ENCODE measurements at places on chromosomes 3 and 15.

GRCh38 chr3:18546632-18547031 is 121.5 kb upstream of the SATB1 start:
- DNase-seq = no peak

- no peak for DNase-seq
These were observed 5.6 kb upstream of the FEM1B start for GRCh38 chr15:68271854-68272471.

- DNase-seq = no peak
These were observed 443.0 kb upstream of the ADAMTS9 start for GRCh38 chr3:65130782-65131181.

DNA sequence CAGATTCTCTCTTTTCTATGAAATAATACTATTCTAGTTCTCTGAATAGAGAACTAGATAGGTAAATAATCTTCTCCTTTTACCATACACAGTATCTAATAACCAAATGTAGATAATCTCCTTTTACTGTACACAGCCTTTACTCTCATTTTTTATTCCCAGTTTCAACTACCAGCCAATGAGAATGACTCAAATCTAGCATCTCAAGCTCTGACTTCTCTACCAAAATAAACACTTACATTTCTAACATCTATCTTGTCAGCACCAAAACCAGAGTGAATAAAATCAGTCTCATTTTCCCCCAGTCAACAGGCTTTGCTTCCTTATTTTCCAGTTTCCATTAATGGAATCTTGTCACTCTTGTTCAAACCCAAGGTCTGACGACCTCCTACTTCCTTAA is 36.9 kb downstream of the LRRFIP2 start:
- no peak for DNase-seq

- no peak for DNase-seq
These were observed 17.4 kb downstream of the C3orf38 start for GRCh38 chr3:88167173-88167572.

- DNase-seq = peak; percentile 78
These were observed 29.5 kb downstream of the RAD54L2 start for GRCh38 chr3:51568036-51568435.

DNA sequence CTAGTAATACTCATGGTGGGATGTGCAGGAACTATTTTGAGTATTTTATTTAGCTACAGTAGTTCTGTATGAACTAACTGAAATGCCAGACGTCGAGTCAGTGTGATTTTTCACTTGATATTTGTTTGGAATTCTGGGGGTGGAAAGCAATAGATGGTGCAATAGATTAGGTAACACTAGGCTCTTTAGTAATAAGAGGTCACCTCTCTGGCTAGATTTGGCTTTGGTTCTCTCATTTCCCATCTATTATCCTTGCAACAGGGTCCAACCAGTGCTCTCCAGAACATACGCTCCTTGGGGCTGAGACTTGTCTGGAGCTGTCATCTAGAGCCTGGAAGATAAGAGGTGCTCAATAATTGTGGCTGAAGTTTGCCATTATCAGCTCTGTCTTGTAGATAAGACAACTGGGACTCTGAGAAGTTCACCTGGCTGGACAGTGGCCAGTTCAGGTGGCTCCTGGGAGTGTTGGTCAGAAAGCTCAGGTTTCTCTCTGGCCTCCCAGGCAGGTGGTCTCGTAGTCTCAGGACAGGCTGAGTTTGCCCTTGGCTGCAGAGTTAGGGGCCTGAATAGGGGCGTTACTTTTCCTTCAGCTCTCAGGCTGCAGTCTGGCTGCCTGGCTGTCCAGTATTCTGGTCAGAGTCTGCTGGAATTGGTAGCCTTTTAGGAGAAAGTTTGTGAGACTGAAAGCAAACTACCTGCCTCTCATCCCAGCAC is 277.5 kb upstream of the RGMA start:
- no peak for DNase-seq

DNA sequence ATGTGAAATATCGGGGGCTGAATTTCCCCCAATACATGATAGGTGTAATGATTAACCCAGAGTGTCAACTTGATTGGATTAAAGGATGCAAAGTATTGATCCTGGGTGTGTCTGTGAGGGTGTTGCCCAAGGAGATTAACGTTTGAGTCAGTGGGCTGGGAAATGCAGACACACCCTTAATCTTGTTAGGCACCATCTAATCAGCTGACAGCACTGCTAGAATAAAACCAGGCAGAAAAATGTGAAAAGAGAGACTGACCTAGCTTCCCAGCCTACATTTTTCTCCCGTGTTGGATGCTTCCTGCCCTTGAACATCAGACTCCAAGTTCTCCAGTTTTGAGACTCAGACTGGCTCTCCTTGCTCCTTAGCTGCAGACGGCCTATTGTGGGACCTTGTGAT is 247.8 kb downstream of the OTOL1 start:
- no peak for DNase-seq

- DNase-seq = no peak
These were observed 101.4 kb upstream of the LRIG1 start for GRCh38 chr3:66602237-66602636.

DNA sequence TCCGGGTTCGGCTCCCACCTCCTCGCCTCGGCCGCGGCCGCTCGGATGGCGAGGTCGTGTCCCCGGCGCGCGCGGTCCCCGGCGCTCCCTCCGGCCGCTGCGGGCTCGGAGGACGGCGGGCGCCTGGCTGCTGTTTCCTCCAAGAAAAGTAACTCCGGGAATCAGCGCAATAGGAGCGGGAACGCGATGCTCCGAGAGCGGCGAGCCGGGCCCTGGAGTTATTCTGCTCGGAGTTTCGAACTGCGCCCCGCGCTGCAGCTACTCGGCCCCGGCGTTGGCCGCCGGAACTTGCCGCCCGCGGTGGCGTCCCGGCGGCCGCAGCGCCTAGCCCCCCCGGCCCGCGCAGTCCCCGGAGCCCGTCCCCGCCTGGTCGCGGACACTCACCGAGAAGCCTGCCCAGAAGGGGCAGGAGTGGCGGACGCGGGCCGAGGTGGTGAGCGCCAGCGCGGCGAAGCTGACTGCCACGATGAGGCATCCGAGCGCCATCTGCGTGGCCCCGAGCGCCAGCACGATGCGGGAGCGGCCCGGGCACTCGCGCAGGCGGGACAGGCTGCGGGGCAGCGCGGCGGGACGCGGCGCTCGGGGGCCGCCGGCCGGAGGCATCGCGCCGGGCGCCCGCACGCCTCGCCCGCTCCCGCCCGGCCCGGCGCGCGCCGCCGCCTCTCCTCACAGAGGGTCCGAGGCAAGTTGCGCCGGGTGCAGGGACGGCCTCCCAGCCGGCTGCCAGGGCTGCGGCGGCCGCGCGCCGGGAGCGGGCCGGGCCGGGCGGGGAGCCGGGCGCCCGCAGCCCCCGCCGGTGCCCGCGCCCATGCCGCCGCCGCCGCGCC is 251.9 kb downstream of the TJP1 start:
- peak; percentile 10 for DNase-seq

- no peak for DNase-seq
These were observed 104.9 kb upstream of the ST8SIA2 start for GRCh38 chr15:92288755-92289154.

DNA sequence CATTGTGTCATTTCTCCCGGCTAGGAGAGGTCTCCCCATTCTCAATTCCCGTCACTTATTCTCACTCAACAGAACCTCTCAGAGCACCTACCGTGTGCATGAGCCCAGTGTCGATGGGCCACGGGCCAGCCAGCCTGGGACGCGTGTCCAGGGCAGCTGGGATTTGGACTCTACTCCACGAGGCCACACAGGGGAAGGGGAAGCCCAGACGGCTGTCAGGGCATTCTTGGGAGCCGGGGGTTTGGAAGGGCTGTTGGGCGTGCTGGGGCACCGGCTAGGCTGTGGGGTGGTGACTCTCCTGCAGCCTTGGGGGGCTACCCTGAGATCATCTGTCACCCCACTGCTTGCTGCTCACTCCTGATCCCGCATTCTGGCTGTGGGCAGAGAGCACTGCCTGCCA is 41.7 kb upstream of the PCSK6 start:
- DNase-seq = no peak

- no peak for DNase-seq
These were observed 33.6 kb downstream of the HHLA2 start for GRCh38 chr3:108329947-108330346.

- no peak for DNase-seq
These were observed 3.7 kb downstream of the SLC6A20 start for GRCh38 chr3:45792516-45793172.

GRCh38 chr15:40263024-40263754 is 19.7 kb downstream of the ANKRD63 start:
- no peak for DNase-seq

GRCh38 chr3:192042116-192042515 is 581.2 kb downstream of the PYDC2 start:
- no peak for DNase-seq

- DNase-seq = no peak
These were observed 12.1 kb downstream of the PAK6 start for GRCh38 chr15:40250771-40251483.

DNA sequence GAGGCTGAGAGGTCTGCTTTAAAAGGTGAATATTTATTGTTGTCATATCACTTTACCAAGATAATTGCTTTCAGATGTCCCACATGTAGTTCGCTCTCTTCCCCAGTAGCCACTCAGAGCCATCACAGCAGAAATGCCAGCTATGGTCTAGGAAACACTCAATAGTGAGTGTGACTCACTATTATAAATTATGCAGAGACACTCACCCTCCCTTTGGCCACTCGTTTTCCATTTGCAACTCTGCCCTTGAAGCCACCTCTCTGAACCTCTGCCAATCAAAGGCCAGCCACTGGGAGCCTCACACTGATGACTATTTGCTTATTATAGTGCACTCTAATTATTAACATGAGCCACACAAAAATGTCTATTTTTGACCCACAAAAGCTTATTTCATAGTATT is 328.1 kb upstream of the ATP10A start:
- DNase-seq = no peak

DNA sequence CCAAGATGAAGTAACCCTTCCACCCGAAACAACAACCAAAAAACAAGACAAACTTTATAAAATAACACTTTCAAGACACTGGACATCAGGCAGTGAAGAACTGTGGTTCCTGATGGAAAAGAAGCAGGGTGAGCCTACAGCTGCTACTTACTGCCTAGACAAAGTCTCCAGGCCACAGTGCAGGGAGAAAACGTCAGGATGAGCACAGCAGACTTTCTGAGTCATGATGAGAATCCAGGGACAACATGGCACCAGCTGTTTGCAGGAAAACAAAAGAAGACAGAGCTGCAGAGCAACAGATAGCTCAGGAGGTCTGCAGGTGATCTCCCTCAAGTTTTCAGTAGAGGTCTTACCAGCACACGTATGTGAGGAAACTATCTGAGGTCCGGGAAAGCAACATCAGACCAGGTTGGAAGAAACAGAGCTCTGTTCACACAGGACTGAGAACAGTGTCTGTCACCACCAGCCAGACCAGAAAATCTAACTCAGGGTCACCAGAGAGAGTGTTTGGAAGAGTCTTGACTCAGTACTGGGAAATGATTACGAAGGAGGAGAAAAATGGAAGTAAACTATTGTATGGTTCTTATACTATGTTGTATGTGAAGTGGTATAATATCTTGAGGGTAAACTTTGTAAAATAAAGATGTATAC is 108.9 kb downstream of the ANO10 start:
- DNase-seq = no peak
